ENCODE measurements at places on chromosomes 2 and 18. TPM values are rescaled to one million over a fixed set of nuclear protein-coding genes. Genes with fewer than 3 reads are reported as not detected.

ATP8B1 gene
- 10.2 TPM for polyA plus RNA-seq

CELF4 gene
- polyA plus RNA-seq, result 0.15 TPM

NPAS2 gene
- polyA plus RNA-seq, result 20.6 TPM

TNFAIP6 gene
- 0.88 TPM for polyA plus RNA-seq

ADCYAP1 gene
- 0.13 TPM for polyA plus RNA-seq

RIT2 gene
- not detected for polyA plus RNA-seq

ALPI gene
- not detected for polyA plus RNA-seq

HOXD12 gene
- not detected for polyA plus RNA-seq

CD207 gene
- polyA plus RNA-seq, result 0.35 TPM

KCNE4 gene
- 7.5 TPM for polyA plus RNA-seq

MC2R gene
- 0.05 TPM for polyA plus RNA-seq

FAM228A gene
- polyA plus RNA-seq, result 1.3 TPM

RANBP2 gene
- 14.5 TPM for polyA plus RNA-seq

DAW1 gene
- polyA plus RNA-seq, result 0.17 TPM

DNA sequence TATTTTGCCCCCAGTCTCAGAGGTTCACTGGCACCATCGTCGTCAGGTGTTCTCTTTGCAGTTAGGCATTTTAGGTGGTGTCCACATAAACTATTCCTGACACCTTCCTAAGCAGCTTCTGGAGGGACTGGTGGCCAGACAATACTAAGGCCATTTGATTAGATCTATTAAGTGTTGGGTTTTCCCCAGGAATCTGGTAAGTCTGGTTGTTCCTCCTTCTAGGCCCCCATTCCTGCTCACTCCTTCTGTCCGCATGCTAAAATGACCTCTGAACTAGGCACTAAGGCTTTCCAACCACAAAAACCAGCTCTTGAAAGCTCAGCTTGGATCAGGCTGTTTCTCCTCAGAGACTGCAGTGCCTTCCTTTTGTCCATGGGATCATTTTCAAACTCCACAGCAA lies 100.7 kb downstream of the MGAT5 start:
- no peak for DNase-seq

DNA sequence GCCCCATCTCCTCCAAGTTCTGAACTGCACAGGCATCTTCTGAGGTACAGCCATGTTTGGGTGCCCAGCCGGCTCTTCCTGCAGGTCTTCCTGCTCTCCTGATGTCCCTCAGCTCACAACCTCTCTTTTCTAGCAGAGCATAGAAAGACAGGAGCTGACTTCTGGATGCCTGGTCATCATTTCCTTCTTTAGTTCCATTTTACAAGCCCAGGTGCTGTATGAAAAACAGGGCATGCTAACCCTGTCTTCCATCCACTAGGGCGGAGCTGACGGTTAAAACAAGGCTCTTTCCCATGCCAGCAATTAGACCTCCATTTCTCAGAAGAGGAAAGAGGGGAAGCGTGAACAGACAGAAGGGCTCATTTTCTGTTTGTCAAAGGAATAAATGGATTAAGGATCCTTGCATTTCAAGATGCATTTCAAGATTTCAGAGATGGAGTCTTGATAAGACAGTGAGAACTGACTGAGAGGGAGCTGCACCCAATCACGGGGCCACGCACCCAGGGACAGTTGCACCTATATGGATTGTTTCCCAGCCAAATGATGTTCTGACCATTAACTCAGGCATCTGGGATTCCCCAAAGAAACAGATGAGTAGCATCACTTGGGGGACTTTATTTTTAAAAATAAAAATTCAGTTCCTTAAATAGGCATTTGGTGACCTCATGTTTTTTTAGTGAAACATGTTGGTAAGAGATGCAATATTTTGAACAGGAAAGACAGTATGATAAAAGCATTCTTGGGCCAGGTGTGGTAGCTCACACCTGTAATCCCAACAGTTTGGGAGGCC lies 45.8 kb upstream of the EML6 start:
- DNase-seq, result no peak

DNA sequence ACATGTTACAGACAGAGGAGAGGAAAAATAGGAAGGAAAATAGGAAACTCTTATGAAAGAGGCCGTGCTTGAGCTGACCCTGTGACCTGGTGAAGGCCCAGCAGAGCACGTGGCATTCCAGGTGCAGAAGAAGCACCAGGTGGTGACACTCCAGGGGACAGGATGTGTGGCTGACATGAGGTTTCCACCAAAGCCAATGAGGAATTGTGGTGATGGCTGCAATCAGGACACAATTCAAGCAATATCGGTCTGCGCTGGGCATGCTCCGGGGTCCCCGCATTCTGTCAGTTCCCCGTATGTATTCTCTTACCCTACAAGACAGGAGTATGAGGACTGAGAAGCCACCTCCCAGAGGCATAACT lies 504.2 kb downstream of the EIPR1 start:
- DNase-seq, result no peak

DNA sequence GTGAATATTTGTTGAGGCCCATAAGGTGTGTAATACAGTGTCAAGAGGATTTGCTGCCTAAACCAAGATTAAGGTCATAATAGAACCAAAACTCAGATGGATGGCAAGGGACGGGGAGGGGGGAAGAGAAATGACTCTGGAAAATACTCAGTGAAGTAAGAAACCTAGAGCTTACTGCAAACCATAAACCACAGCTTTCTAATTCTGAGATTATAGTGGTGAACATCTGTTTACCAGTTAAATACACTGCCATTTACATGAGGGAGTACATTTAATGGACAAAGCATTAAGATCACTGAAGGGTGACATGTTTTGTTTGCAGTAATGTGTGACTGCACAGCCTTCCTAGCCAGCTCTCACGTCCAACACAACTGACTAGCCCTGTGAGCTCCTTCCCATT lies 19.8 kb downstream of the EVX2 start:
- DNase-seq, result no peak

GRCh38 chr18:63161032-63161760 lies 158.4 kb downstream of the BCL2 start:
- no peak for DNase-seq

GRCh38 chr2:864501-865106 lies 86.0 kb upstream of the SNTG2 start:
- no peak for DNase-seq

GRCh38 chr18:23383494-23383893 lies 69.6 kb upstream of the RIOK3 start:
- no peak for DNase-seq

- DNase-seq, result no peak
These were observed 255.5 kb downstream of the RIT2 start for GRCh38 chr18:42860011-42860410.

- DNase-seq, result no peak
These were observed 38.1 kb upstream of the TCF7L1 start for GRCh38 chr2:85095094-85095493.

- DNase-seq, result peak; percentile 67
These were observed 33.1 kb upstream of the NPC1 start for GRCh38 chr18:23619388-23619881.

GRCh38 chr2:8514796-8515758 lies 166.8 kb upstream of the ID2 start:
- DNase-seq, result no peak

DNA sequence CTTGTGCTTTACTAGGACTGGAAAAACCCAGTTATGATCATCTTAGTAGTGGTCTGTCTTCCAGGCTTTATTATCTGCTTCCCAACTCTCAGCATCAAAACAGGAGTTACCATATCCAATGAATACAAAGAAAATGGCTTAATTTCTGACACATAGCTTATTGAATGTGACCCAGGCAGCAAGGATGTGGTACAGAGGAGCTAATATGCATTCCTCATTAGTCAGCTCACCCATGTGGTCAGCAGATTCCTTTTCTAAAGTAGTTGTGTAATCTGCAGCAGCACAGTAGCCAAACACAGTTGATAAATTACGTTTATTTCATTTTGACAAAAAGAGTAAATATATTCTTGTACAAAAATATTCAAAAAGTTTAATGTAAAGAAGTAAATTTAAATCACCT lies 43.6 kb downstream of the TSPYL6 start:
- DNase-seq, result no peak

DNA sequence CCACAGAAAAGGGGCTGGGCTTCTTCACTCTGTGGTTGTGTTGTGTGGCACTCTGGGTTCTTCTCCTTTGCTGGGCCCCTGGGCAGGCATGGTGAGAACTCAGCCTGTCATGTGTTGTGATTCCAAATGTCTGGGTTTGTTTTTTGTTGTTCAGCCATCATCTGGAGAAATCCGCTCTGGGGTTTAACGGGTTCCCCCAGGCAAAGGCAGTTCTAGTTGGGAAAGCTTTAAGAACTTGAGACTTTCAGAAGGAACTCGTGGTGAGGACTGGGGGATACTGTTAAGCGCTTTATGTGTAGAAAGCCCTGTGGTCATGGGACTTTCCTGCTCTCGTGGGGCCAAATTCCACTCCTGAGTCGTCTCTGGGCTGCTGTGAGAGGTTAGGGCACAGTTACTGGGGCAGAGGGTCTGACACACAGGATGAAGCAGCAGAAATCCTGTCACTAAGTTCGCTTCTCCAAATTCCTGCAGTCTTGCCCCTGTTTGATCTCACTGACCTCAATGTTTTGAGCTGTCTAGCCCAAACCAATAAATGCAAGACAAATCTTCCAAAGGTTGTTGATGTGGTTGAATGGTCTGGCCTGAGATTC lies 87.7 kb downstream of the RAPGEF4 start:
- DNase-seq, result no peak

- no peak for DNase-seq
These were observed 28.0 kb downstream of the STEAP3 start for GRCh38 chr2:119251652-119252051.

GRCh38 chr2:46229134-46230063 lies 67.8 kb upstream of the EPAS1 start:
- no peak for DNase-seq

DNA sequence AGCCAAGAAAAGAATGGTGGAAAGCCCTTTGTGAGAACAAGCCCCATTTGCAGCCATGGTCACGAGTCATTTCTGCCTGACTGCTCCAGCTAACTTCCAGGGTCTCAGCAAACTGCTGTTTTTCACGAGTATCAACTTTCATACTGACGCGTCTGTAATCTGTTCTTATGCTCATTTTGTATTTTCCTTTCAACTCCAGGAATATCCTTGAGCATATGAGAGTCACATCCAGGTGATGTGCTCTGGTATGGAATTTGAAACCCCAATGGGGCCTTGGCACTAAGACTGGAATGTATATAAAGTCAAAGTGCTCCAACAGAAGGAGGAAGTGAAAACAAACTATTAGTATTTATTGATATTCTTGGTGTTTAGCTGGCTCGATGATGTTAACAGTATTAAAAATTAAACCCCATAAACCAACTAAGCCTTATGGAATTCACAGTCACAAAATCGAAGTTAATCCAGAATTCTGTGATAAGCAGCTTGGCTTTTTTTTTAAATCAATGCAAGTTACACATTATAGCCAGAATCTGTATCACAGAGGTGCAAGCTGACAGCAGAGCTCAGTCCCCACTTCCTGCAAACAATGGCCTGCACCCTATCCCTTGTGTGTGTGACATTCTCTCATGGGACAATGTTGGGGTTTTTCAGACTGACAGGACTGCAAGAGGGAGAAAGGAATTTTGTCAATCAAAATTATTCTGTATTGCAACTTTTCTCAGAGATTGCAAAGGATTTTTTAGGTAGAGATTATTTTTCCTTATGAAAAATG lies 26.1 kb downstream of the SLC14A1 start:
- no peak for DNase-seq

DNA sequence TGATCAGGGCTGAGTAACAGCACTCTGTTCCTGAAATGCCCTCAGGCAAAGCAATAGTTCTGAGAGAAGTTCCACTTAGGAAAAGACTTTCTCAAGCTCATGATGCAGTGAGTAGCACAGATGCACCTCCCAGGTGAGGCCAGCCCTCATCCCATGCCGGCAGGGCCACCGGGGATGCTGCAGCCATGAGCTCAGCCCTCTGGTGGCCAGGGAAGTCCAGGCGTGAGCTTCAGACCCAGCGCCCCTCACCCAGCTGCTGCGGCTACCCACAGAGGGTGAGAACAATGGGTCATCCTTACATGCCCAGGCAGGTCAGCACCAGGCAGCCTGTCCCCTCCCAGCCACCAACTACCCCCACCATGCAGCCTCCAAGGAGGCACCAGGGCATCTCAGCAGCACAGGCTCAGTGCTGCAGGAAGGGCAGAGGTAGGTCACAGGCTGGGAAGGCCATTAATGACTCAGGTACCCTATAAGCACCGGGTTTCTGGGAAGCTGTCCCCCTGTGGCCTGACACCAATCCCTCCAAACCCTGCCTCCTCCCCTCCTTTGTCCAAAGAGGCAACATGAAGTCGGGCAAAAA lies 50.6 kb downstream of the TTC32 start:
- no peak for DNase-seq

DNA sequence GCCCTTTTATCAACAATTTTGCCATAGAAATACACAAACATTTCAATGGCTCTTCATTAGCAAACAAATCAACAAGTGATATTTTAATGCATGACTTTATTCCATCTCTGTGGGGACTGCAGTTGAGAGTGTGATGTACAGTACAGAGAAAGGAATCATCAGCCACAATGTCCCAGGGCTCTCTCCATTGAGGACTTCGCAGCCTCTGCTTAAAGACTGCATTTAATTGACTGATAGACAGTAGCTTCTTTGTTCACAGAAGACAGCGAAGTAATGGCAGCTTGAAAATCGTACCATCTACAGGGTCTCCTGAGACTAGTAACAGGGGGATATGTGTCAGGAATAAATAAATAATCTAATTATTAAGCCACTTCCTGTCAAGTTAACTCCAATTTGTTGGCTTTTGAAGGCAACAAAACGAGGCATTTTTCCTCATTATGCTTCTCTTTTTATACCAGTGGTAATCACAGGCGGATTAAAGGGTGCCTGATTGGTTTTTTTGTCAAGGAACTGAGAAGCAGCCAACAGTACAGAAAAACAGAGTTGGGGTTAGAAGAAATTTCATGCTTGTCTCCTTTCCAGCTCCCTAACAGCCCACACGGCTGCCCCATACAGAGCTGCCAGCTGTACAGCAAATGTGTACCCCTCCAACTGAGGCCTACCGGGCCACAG lies 164.3 kb downstream of the ZNF521 start:
- no peak for DNase-seq

DNA sequence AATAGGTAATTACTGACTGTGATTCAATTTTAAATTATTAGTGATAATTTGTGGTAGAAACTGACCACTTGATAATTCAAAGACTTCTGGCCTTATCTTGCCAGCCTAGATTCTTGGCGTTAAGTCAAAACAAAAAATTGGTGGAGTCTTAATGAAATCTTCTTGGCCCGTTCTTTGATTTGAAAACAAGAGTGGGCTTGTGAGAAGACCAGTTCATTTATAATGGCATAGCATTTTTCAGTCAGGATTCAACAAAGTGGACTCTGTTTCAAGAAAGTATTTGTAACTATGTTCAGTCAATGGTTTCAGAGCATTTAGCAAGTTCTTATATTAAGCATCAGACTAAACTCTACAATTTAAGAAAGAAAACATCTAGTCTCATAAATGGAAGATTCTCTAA lies 26.0 kb downstream of the ITGA4 start:
- DNase-seq, result no peak

GRCh38 chr18:4789506-4789905 lies 334.4 kb upstream of the DLGAP1 start:
- no peak for DNase-seq

DNA sequence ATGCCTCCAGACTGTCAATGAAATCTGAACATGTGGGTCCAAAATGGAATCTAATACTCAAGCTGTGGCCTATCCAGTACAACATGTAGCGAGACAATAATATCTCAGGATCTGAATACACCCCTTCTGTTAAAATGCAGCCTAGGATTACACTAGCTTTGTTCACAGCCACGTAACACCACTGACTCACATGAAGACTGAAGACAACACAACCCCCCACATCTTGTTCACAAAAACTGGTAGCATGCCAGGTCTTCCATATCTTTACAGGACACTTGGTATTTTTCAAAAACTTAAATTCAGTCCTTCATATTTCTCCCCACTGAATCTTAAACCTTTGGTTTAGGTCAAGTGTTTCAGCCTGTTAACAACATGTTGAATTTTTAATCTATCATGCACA lies 84.2 kb downstream of the SLC8A1 start:
- DNase-seq, result no peak

Data from ovary (tissue), 10 donors.